ENCODE measurements at places on chromosomes 2 and 18. TPM values are rescaled to one million over a fixed set of nuclear protein-coding genes. Genes with fewer than 3 reads are reported as not detected.

Gene ASXL3
- 1.3 TPM for total RNA-seq

DNA sequence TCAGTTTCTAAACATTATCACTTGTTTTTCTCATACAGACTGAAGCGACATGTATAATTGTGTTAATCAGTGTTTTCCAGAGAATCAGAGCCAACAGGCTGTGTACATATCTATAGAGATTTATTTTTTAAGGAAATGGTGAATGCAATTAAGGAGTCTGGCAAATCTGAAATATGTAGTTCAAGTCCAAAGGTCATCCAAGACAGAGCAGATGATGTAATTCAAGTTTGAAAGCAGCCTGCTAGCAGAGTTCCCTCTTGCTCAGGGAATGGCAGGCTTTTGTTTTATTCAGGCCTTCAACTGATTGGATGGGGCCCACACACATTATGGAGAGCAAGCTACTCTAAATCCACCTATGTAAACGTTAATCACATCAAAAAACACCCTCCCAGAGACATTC lies 282.6 kb downstream of the CBLN2 start:
- no peaks in the 10 kb centered on the region for H3K27me3 ChIP-seq
- no peak for DNase-seq
- H3K4me3 ChIP-seq: no peak overlapping the region
- H3K27ac ChIP-seq: no peak overlapping the region
- no peaks in the 10 kb centered on the region for H3K4me1 ChIP-seq
- no peaks in the 10 kb centered on the region for H3K36me3 ChIP-seq

Gene HOXD12
- total RNA-seq: not detected

Gene STARD6
- total RNA-seq: not detected

Gene HTR2B
- 2.6 TPM for total RNA-seq

DNA sequence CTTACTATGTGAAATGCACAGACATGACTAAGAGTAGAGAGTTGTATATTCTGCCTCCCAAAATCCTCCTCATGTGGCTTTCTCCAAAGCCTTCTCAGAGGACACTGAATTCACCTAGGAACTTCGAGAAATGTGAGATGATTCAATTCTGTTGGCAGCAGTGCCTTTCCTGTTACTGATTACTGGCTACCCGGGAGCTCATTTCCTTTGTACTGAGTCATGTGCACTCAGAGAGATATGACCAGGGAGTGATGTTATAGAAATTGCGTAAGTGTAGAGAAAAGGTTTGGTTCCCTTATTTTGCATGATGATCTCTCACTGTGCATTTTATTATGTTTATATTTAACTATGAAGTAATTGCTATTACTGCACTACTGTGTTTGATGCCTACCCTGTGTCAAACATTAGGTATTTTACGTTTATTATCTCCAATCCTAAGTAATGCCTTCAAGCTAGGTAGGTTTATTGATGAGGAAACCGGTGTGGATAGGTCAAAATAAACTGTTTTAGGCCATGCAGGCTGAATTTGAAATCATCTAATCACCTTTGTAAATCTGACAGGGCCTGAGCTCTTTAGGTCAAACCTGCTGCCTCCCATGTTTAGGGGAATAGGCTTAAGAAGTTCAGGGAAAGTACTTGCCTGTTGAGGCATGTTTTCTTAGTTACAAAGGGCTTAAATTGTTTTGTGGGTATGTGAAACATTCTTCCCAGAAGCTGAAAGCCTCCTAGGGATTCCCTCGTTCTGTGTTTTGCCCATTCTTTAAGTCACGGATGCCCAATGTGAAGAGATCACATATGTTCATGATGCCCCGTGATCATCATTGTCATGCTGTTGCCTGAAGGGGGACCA lies 86.8 kb downstream of the FMNL2 start:
- peaks cover 33% of the 10 kb centered on the region for H3K4me1 ChIP-seq
- no peaks in the 10 kb centered on the region for H3K27me3 ChIP-seq
- no peak overlapping the region for H3K4me3 ChIP-seq
- DNase-seq: no peak

GRCh38 chr2:173924285-173924684 lies 40.9 kb downstream of the SP3 start:
- no peak overlapping the region for H3K27ac ChIP-seq
- no peak for DNase-seq
- peaks cover 10% of the 10 kb centered on the region for H3K4me1 ChIP-seq
- H3K4me3 ChIP-seq: no peak overlapping the region
- H3K27me3 ChIP-seq: no peaks in the 10 kb centered on the region
